ENCODE measurements at places on chromosomes 1 and 21. TPM values are rescaled to one million over a fixed set of nuclear protein-coding genes. Genes with fewer than 3 reads are reported as not detected.

DNA sequence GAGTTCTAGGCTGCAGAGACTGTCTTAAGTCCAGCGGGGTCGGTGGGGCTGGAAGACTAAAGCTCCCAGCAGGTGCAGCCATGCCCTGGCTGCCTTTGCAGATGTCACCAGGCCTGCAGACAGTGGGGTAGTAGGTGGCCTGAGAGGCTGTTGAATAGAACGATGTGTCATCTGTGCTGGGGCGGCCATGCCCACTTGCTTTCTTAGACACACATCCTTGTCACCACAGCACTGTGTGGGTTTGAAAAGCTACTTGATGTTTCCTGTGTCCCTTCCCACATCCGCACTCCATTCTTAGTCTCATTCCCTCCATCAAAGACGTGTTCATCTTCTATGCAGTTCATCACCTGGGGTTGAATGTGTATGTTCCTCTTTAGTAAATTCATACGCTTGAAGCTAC lies 184.5 kb upstream of the TMEM51 start:
- no peaks in the 10 kb centered on the region for H3K4me1 ChIP-seq
- H3K27me3 ChIP-seq = no peaks in the 10 kb centered on the region
- H3K4me3 ChIP-seq = no peak overlapping the region
- no peaks in the 10 kb centered on the region for H3K36me3 ChIP-seq
- no peak for DNase-seq

GRCh38 chr1:207812778-207813511 lies 61.1 kb downstream of the CD46 start:
- no peaks in the 10 kb centered on the region for H3K4me1 ChIP-seq
- peaks cover 78% of the 10 kb centered on the region for H3K36me3 ChIP-seq

- no peak for DNase-seq
- no peak overlapping the region for H3K27ac ChIP-seq
- no peaks in the 10 kb centered on the region for H3K36me3 ChIP-seq
- H3K27me3 ChIP-seq = no peaks in the 10 kb centered on the region
- H3K4me3 ChIP-seq = no peak overlapping the region
Observed at GRCh38 chr1:169648709-169649108, 18.8 kb upstream of the SELP start.

The LAPTM5 gene
- 108 TPM for total RNA-seq

GRCh38 chr1:87179076-87179810 lies 149.4 kb upstream of the LMO4 start:
- H3K36me3 ChIP-seq = no peaks in the 10 kb centered on the region
- H3K27me3 ChIP-seq = no peaks in the 10 kb centered on the region
- DNase-seq = no peak
- no peak overlapping the region for H3K27ac ChIP-seq
- H3K4me1 ChIP-seq = no peaks in the 10 kb centered on the region
- no peak overlapping the region for H3K4me3 ChIP-seq

GRCh38 chr1:72326494-72326893 lies 44.2 kb upstream of the NEGR1 start:
- H3K4me1 ChIP-seq = no peaks in the 10 kb centered on the region
- no peak for DNase-seq
- no peaks in the 10 kb centered on the region for H3K36me3 ChIP-seq
- no peak overlapping the region for H3K4me3 ChIP-seq
- H3K27ac ChIP-seq = no peak overlapping the region

Measured in kidney (tissue), 22 donors.